Sciatic nerve (tissue), 2 donors: ENCODE measurements at places on chromosomes 11 and 22. TPM values are rescaled to one million over a fixed set of nuclear protein-coding genes. Genes with fewer than 3 reads are reported as not detected.

Gene SHANK2
- 3.7 TPM for total RNA-seq

DNA sequence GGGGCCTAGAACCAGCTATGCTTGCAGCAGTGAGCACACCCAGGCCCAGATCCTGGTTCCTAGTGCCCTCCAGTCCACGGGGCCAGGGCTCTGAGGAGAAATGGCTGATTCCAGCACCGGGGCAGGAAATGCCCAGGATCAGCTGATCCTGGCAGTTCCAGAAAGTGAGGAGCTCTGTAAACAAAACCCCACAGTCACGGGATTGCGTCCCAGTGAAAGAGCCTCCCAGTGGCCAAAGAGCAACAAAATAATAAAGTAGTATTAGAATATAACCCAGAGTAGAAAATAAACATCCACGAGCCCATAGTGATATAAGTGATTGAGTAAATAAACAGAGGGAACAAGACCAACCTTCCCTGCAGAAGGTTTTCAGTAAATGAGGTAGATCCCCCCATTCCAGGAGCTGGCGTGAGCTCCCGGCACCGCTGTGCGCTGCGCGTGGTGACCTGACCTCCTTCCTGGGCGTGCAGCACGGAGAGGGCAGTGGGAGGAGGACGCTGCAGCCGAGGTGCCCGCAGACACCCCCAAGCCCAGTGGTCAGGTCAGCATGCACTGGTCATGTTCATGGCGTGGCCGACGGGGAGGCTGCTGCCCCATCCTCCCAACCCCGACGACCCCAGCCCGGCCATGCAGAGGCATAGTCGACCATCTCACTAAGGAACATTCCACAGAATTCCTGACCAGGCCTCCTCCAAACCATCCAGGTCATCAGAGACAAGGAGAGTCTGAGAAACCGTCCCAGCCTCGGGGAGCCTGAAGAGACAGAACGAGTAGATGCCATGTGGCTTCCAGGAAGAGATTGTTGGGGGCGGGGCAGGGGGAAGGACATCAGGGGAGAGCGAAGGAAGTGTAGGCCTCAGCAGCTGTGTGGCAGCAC, 19.8 kb downstream of the PTDSS2 start:
- no peak for DNase-seq

DNA sequence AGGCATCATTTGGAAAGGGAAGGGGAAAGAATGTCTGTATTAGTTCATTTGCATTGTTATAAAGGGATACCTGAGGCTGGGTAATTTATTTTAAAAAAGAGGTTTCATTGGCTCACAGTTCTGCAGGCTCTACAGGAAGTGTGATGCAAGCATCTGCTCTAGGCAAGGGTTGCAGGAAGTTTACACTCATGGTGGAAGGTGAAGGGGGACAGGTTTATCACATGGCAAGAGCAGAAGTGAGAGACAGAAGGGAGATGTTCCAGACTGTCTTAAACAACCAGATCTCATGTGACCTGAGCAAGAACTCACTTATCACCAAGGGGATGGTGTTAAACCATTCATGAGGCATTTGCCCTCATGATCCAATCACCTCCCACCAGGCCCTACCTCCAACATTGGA, 90.6 kb downstream of the CCDC83 start:
- no peak for DNase-seq

Gene MALAT1
- total RNA-seq, result 14,857 TPM

- DNase-seq, result no peak
Observed at GRCh38 chr11:2697866-2698265, 1.9 kb downstream of the KCNQ1OT1 start.

DNA sequence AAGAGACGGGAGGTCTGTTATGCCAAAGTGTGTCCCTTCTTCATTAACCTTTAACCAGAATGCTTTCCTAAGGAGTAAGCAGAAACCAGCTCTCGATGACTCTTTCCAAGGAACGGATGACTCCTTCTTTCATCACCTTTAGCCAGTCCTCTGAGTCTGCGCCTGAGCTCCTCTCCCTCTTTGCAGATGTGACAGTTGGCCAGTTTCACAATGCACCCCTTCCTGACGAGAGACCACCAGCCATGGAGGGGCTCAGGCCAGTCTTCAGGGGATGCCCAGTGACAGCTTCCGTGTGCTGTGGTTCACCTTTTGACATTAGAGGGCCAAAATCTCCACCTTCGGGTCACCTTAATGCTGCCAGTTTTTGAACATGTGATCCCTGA, 826.1 kb downstream of the TBC1D22A start:
- DNase-seq, result no peak

DNA sequence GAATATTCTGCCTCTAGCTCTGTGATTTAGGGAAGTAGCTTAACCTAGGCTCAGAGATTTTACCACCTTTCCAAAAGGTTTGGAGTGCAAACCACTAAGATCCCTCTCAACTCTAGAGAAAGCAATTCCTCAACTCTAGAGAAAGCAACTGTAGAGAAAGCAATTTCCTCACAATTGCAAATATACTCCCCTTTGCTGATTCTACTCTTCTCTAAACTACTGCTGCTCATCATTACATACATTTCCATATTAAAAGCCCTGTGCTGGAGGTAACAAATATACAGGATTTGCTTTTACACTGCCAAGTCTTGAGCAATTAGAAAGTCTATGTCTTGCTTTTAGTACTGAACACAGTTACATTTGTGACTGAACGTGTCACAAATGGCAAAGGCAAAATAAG, 48.2 kb downstream of the ALG9 start:
- DNase-seq, result no peak

Gene CRYBB3
- total RNA-seq, result not detected
